Small intestine (tissue), 16 donors: ENCODE measurements at places on chromosomes 6 and 20. TPM values are rescaled to one million over a fixed set of nuclear protein-coding genes. Genes with fewer than 3 reads are reported as not detected.

QKI gene
- polyA plus RNA-seq, result 15.8 TPM

PRR18 gene
- 0.45 TPM for polyA plus RNA-seq

HLA-F gene
- polyA plus RNA-seq, result 564 TPM

PARD6B gene
- 9.2 TPM for polyA plus RNA-seq

CDH4 gene
- 0.22 TPM for polyA plus RNA-seq
